ENCODE measurements at places on chromosomes 6 and 20.
A peak's percentile ranks its signal among the peaks of the same experiment; 100 is the strongest.

- peak; percentile 42 for DNase-seq
Measured at GRCh38 chr20:62776692-62777527, 19.4 kb upstream of the MRGBP start.

GRCh38 chr6:43671801-43672690 is 15.5 kb downstream of the MRPS18A start:
- no peak for DNase-seq

- DNase-seq = no peak
Measured at GRCh38 chr6:156982168-156982567, 205.0 kb downstream of the ARID1B start.

- no peak for DNase-seq
Measured at GRCh38 chr20:5159928-5160327, 33.1 kb downstream of the CDS2 start.

- DNase-seq = no peak
Measured at GRCh38 chr6:90413396-90413795, 116.8 kb upstream of the BACH2 start.

DNA sequence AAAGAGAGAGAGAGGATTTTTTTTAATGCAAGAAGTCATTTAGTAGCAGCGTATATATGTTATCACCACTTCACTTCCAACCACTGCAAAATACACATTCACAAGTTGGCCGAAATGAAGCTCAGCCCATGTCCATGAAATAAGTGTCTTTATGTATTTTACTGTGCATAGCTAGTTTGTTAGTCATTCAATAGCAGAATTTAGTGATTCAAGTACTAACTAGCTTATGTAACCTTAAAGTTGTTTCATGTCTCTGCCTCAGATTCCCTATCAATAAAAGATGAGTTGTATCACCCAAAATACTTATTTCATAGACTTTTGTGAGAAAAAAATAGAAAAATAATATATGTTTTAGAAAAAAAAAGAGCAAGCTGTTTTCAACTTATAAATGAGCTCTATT is 153.7 kb upstream of the PRDM1 start:
- no peak for DNase-seq

- no peak for DNase-seq
Measured at GRCh38 chr6:13515912-13516311, 28.5 kb upstream of the GFOD1 start.

- DNase-seq = peak; percentile 35
Measured at GRCh38 chr6:155436981-155437749, 18.5 kb downstream of the NOX3 start.

DNA sequence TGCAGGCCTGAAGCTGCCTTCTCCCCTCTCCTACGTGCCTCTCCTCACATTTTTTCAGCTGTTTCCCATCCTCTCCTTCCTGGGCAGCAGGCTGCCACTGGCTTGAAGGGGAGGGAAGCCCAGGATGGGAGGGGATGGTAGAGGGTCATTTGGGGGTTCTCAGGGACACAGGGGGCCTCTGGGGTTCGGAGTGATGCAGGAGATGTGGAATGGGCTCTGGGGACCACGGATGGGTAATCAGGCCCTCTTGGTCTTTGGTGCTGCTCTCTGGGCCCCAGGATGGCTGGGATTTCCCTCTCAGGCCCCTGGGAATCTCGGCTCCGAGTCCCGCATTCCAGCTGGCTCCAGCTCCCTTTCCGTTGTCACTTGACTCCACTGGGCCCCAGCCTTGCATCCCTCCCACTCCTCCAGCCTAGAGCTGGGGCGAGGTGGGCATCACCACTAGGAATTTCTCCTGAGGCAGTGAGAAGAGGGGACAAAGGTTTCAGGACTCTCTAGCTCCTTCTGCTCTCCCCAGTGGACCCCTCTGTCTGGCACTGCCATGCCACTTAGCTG is 2.0 kb upstream of the DDR1 start:
- no peak for DNase-seq

DNA sequence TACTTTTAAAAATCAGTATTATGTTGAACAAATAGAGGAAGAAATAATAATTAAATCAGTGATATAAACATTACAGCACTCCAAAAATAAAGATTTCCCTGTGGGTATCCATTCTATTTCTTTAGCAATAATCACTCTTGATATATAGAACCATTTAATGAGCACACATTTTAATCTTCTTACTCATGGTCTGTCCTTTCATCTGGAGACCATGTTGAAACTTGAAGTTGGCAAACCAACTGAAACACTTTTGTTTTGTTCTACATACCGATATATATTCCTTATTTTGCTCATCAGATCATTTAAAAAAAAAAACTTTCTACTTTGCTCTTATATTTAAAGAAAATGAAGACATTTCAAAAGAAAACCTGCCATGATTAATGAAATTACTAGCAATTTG is 13.4 kb downstream of the C6orf58 start:
- DNase-seq = no peak

GRCh38 chr6:30985490-30985889 is 2.0 kb downstream of the MUC21 start:
- DNase-seq = no peak

- no peak for DNase-seq
Measured at GRCh38 chr20:48558906-48559305, 268.9 kb downstream of the PREX1 start.

- peak; percentile 35 for DNase-seq
Measured at GRCh38 chr6:119234457-119234856, 115.1 kb downstream of the MAN1A1 start.

DNA sequence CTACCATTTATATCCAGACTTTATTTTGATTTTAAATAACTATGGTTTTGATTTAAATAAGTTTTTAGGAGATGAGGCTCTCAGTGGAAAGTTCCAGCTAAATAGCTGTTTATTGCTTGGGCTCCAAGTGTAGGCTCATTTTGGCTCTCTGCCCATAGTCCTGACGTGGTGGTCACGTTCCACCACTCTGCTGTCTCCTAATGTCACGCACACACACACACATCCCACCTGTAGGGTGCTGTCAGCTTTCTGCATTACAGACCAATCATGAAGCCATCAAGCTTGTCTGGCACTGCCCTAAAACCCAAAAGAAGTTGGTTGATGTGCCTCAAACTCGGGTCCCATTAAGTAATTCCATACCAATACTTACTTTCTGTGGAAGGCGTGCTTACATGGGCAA is 45.4 kb downstream of the PANK2 start:
- DNase-seq = no peak

GRCh38 chr20:39429726-39430125 is 467.6 kb downstream of the DHX35 start:
- DNase-seq = peak; percentile 45

GRCh38 chr6:156344491-156344890 is 432.7 kb upstream of the ARID1B start:
- DNase-seq = no peak

GRCh38 chr6:108960601-108961000 is 112.4 kb downstream of the ARMC2 start:
- no peak for DNase-seq

GRCh38 chr6:45946887-45947286 is 68.8 kb downstream of the CLIC5 start:
- DNase-seq = no peak

GRCh38 chr6:44522871-44523270 is 135.4 kb downstream of the CDC5L start:
- no peak for DNase-seq

- no peak for DNase-seq
Measured at GRCh38 chr6:125678601-125679000, 70.8 kb upstream of the HEY2 start.

GRCh38 chr20:6148073-6148472 is 25.2 kb upstream of the FERMT1 start:
- no peak for DNase-seq

DNA sequence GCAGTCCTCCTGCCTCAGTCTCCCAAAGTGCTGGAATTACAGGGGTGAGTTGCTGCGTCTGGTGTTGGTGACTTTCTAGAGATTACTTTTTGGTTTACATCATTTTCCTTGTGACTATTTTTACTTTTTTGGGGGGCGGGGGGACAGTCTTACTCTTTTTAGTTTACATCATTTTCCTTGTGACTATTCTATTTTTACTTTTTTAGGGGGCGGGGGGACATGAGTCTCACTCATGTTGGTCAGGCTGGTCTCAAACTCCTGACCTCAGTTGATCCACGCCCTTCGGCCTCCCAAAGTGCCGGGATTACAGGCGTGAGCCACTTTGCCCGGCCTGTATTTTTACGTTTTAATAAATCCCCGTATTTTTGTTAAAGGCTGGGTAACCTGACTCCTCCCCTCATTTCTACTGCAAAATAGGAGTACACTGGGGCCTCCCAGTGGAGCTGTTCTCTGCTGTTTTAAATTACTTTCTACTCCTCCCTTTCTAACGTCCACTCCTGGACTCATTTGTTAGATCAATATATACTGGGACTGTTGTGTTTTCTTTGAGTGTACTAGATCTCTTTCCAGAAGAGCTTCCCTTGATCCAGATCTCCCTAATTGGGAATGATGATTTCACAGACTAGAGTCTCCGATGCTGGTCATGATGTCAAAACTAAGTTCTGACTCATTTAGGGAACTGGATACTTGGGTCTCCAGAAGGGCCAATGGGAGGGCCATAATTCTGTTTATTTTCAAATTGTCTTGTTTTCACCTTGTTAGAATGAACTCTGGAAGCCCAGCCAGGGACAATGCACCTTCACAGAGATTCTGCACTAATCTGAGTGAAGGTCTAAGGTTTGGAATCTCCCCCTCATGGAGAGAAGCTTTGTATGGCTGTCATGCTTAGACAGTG is 9.2 kb downstream of the HSPA1B start:
- no peak for DNase-seq

- DNase-seq = peak; percentile 43
Measured at GRCh38 chr6:166194914-166195859, 27.5 kb upstream of the TBXT start.

GRCh38 chr6:140653972-140654371 is 1279.5 kb upstream of the CITED2 start:
- no peak for DNase-seq

- no peak for DNase-seq
Measured at GRCh38 chr6:104344223-104344622, 515.5 kb downstream of the HACE1 start.

DNA sequence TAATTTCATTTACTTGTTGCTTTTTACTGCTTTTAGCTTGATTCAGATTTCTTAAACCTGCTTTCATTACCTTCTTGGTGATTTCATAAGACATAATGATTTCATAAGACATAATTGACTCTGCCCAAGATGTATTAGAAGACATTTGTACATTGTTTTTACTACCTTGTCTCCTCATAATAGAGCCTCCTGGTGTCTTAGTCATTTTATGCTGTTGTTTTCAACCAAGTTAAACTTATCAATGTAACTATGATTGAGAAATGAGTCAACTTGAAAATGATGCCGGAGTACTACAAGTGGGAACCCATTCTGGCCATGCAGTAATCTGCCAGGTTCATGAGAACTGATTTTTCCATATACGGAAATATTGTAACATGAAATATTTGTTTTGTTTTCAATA is 573.6 kb downstream of the MMUT start:
- no peak for DNase-seq

DNA sequence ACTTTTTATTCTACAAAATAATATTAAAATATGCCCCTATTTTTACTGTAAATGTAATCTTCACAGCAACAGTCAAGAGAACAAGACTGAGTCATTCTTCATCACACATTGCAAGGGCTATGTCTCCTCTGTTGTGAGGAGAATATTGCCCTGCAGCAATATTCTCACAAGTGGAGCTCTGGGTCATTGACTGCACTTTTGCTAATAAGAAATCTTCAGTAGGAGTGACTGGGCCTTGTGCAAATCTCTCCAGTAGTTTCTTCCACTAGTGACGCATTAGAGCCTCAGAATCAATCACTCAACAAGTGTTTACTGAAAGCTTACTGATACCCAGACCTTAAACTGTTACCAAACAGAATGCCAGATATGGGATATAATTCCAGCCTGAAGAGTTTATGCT is 49.1 kb downstream of the LAMA2 start:
- no peak for DNase-seq

GRCh38 chr20:24995741-24996448 is 3.3 kb upstream of the APMAP start:
- DNase-seq = no peak

GRCh38 chr6:105220186-105220585 is 40.4 kb upstream of the POPDC3 start:
- no peak for DNase-seq

- DNase-seq = no peak
Measured at GRCh38 chr20:32301719-32302506, 24.5 kb downstream of the KIF3B start.

DNA sequence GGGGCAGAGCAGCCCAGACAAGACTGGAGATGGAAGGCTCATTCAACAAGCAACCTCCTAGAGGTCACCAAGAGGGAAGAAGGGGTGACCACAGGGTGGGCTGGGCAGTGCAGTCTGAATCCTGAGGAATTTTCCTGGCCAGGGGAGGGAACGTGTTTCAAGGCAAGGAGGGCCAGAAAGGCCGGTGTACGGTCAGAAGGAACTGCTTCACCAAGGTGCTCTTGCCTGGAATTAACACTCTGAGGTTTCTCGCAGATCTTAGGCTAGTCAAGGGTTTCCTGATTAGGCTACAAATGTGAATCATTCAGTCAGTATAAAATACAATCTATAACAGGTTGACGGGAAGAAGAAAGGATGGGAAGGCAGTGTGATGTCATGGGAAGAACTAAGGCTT is 199.3 kb downstream of the LRFN2 start:
- DNase-seq = no peak

All from small intestine (tissue), 16 donors.